CD4-positive, alpha-beta T cell treated with Interleukin-6 for 4 hours (primary cell): ENCODE measurements at places on chromosomes 2 and 18.

DNA sequence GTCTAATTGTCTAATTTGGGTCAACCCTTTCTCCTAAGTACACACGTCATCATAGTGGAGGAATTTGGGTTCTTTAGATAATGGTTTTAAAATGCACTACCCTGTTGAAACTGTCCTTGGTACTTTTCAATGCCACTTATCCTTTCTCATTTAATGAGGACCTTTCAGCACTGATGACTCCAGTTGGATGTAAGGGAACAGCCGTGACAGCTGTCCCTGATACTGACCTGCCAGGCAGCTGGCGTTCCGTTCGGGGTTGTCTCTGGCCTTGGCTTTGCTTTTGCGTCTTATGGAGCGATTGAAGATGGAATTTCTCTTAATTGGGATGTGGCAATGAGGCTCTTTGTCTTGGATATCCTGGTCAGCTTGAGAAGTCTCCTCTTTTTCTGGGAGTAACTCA lies 38.7 kb downstream of the NGEF start:
- DNase-seq: no peak

GRCh38 chr18:48216639-48217257 lies 192.4 kb downstream of the ZBTB7C start:
- DNase-seq: no peak

DNA sequence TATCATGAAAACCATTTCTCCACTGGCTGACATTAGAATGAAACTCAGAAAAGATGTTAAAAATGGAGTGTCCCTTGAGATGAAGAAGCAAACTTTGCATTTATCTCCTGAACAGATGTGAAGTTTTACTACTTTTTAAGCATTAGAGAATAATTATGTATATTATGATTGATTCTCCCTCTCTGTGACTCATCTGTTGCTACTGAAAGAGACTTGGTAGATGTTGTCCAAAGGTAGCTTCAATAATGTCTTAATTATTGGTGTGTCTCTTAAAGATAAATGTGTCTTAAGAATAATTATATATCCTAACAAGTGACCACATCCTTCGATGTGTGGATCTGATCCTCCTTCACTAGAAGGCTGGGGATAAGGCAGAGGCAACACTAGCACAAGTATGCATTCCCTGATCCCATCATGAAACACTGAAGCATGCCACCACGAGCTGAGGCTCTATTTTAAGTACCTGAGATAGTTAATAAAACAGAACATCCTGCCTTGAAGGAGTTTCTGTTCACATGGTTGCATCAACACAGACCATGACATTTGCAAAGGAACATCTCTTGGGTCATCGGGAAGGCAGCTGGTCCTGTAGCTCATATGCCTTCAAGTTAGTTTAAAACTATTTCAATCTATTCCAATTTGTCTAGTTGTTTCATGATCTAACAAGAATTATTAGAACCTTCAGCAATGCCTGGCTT lies 15.5 kb downstream of the RND3 start:
- no peak for DNase-seq

DNA sequence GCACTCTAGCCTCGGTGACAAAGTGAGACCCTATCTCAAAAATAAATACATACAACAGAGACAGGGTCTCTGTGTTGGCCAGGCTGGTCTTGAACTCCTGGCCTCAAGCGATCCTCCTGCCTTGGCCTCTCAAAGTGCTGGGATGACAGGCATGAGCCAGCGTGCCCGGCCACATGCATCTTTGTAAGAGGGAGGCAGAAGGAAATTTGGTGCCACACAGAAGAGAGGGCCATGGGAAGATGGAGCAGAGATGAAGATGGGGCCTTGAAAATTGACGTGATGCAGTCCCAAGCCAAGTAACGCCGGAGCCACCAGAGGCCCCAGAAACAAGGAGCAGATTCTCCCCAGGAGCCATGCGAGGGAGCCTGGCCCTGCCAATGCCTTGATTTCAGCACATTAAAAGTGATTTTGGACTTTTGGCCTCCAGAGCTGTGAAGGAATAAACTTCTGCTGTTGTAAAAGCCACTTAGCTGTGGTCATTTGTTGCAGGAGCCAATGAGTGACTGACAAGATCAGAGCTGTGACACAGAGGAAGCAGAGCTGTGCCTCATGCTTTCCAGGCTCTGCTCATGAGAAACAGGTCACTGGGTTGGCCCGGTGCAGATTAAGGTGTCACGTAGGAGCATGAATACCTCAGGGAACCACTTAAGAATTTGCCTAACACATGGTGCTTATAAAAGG lies 2.7 kb upstream of the SLC66A2 start:
- DNase-seq: no peak
